H1 (cell line): ENCODE measurements at places on chromosomes 7 and 10. TPM values are rescaled to one million over a fixed set of nuclear protein-coding genes. Genes with fewer than 3 reads are reported as not detected.

Gene ADCY1
- polyA plus RNA-seq, result 7.9 and 11.8 TPM in 2 replicates

Gene ZNF425
- 3.4 and 4.5 TPM in 2 replicates for polyA plus RNA-seq

Gene GARIN1A
- polyA plus RNA-seq, result 0.03 TPM in 1 of 2 replicates, not detected in the other

Gene ANAPC16
- 33.6 and 53.1 TPM in 2 replicates for polyA plus RNA-seq

Gene NEBL
- polyA plus RNA-seq, result 4.7 and 7.5 TPM in 2 replicates

Gene BICC1
- 0.20 and 0.31 TPM in 2 replicates for polyA plus RNA-seq

Gene CALHM3
- polyA plus RNA-seq, result 0.42 and 0.60 TPM in 2 replicates

Gene CFAP70
- 0.09 and 0.21 TPM in 2 replicates for polyA plus RNA-seq

Gene GFRA1
- polyA plus RNA-seq, result 1.1 and 2.2 TPM in 2 replicates

Gene NKX1-2
- polyA plus RNA-seq, result 11.5 and 12.7 TPM in 2 replicates

Gene ADCYAP1R1
- polyA plus RNA-seq, result 14.4 and 16.4 TPM in 2 replicates

Gene ADAM22
- 4.6 and 5.6 TPM in 2 replicates for polyA plus RNA-seq

Gene CALCR
- 0.89 and 1.0 TPM in 2 replicates for polyA plus RNA-seq

Gene SLC29A4
- polyA plus RNA-seq, result 15.1 and 20.2 TPM in 2 replicates

Gene PRSS37
- polyA plus RNA-seq, result not detected in 2 replicates

Gene ALOX5
- polyA plus RNA-seq, result 3.8 and 7.7 TPM in 2 replicates
